ENCODE measurements at places on chromosomes 12 and 14.

DNA sequence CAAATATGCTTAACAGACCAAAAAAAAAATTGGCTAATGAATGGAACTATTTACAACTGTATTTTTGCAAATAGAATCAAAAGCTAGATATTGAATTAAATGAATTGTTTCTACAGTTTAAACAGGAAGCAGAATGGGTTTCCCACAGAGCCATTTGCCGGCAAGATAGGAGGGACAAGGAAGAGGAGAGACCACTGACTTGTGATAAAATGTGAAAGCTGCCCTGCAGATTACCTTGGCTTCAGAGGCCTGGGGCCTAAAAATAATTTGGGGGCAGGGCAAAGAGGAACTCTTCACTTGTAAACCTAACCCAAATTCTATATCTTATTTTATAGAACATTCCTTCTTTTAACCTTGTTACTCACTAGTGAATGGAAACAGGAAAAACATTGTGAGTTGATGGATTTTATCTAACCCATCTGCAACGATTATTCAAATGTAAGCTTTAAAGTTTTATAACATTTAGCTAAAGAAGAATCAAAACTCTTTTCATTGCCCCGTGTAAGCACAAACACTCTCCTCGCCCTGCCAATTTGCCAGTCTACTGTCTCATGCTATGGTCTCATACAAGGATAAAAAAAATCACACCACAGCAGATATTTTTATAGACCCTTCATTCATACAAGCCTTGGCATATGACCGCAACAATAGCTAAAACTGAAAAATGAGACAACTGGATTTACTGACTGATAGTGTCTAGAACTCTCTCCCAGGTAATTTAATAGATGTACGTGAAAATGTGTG is 49.5 kb upstream of the MDM1 start:
- DNase-seq = no peak

DNA sequence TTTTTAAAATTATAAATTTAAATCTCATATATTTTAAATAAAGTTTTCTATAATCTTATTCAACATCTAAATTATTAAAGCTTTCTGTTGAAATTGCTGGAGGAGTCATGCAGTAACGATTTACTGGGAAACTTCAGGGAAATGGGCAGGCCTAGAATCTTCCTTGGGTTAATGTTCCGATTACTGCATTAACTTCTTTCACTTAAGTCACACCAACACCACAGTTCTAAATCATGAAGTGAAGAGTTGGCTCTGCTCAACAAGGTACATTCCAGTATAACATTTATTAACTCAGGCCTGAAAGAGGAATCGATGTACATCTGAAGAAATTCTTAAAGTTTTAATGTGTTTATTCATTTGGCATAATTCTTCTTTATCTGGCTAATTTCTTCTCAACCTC is 244.3 kb downstream of the CCER1 start:
- DNase-seq = no peak

DNA sequence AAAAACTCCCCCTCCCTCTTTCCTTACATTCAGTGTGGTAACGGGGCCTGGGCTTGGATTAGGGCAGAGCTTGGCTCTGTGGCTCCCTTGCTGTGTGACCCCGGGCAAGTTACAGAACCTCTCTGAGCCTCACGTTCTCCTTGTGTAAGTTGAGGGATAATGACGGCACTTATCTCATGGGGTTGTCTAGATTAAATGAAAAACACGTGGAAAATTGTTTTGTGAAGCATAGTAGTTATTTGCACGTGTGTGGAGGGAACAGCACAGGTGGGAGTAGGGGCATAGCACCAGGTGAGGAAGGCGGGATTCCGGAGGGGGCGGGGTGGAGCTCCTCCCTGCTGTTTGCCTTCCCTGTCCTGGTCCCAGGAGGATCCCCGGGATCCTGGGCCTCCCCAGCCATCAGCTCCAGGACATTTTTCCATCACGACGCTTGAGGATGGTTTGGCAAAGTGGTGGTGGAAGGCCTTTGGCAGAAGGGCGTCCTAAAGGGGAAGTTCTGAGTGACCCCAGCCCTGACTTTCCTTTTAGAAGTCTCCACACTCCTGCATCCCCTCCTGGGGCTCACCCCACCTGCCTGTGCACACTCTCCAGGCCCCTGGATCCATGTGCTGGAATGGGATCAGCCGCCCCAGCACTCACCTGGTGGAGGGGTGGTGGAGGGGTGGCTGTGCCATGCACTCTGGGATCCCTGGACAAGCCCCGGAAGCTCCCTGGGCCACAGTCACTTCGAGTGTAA is 22.7 kb downstream of the LRTM2 start:
- DNase-seq = no peak

DNA sequence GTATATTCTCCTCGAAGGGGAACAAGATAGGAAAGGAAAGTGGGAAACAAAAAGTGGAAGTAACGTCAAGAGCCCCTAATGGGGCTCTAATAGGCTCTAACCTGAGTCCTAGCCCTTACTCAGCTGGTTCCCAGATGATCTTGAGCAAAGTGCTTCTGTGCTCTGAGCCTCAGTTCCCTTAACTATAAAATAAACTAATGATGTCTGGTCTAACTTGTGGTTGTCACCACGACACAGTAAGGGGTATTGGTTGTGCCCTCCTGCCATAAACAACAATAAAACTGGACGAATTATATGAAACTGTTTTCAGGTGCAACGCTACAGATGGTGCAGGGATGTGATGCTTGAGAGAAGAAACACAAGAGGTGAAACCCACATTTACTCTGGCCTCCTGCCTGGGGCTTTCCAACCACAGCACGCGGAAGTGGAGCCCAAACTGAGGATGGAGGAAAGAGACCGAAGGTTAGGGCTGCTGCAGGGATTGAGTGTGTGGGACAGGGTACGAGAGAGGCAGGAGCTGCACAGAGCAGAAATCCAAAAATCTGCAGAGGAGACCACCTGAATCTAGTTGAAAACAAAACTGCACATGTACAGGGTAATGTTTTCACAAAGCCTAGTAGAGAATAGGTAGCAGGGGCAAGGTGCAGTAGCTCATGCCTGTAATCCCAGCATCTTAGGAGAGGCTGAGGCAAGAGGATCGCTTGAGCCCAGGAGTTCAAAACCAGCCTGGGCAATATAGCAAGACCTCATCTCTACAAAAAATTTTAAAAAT is 45.6 kb upstream of the BCL2L14 start:
- no peak for DNase-seq

DNA sequence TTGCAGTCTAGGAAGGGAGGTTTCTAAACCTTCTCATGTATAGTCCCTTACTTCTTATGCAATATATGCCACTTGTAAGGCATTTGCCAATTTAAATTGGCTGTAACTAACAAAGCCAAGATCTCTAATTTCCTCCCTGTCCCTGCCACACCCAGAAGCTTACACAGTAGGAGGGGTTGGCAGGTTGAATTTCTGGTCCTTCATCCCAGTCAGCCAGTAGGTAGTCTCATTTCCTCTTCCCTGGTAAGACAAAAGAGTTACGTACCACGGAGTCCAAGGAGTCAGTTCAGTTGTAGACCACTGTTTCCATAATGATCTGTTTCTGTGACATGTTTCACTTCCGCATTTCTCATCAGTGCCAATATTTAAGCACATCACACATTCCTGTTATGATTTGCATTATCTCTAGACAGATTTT is 47.0 kb upstream of the PLBD1 start:
- no peak for DNase-seq

DNA sequence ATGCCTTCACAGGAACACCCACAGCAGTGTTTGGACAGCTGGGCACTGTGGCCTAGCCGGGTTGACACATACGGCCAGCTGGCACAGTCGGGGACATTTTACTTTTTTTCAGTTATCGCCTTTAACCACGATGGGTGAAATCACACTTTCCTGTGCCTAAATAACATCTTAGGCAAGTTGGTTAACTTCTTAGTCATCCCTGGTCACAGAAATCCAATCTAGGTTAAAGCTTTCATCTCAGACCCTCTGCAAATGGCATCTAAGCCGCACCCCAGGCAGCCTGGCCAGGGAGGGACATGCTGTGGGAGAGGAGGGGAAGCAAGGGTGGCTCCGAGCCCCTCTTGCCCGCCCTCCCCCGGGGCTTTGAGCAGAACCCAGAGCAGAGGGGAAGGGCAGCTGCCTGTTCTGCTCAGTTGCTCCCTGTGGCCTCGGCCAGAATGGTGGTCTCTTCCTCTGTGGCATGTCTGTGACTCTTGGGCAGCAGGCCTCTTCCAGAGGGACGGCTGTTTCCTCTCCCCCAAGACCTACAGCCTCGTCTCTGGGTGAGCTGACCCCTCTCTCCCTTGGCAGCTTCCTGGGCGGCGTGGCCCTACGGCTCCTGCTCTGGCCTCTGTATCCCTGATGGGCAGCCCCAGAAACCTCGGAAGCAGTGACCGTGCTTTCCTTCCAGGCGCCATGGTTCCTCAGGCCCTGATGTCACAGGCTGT is 85.4 kb upstream of the DYNC1H1 start:
- DNase-seq = no peak
